Esophagus muscularis mucosa (tissue), 4 donors: ENCODE measurements at places on chromosomes 16 and 17. TPM values are rescaled to one million over a fixed set of nuclear protein-coding genes. Genes with fewer than 3 reads are reported as not detected.
A peak's percentile ranks its signal among the peaks of the same experiment; 100 is the strongest.

GRCh38 chr17:21132428-21132827 is 5.7 kb downstream of the DHRS7B start:
- no peak for DNase-seq
- H3K27me3 ChIP-seq: no peaks in the 10 kb centered on the region
- no peak overlapping the region for H3K27ac ChIP-seq

GRCh38 chr17:37813751-37814150 is 68.9 kb upstream of the HNF1B start:
- DNase-seq: no peak
- H3K4me1 ChIP-seq: no peaks in the 10 kb centered on the region
- no peak overlapping the region for H3K27ac ChIP-seq
- H3K4me3 ChIP-seq: no peak overlapping the region
- no peaks in the 10 kb centered on the region for H3K36me3 ChIP-seq

- no peak overlapping the region for H3K27ac ChIP-seq
- no peak for DNase-seq
- H3K4me1 ChIP-seq: no peaks in the 10 kb centered on the region
- H3K36me3 ChIP-seq: peaks cover 88% of the 10 kb centered on the region
- no peak overlapping the region for H3K4me3 ChIP-seq
These were observed 14.8 kb upstream of the TMED6 start for GRCh38 chr16:69366431-69366830.

- H3K36me3 ChIP-seq: no peaks in the 10 kb centered on the region
- H3K27me3 ChIP-seq: no peaks in the 10 kb centered on the region
- no peak overlapping the region for H3K4me3 ChIP-seq
- peaks cover 43% of the 10 kb centered on the region for H3K4me1 ChIP-seq
- peak overlapping the region; percentile 76 for H3K27ac ChIP-seq
These were observed 111.4 kb downstream of the METRNL start for GRCh38 chr17:83190601-83191387.

- H3K4me3 ChIP-seq: no peak overlapping the region
- no peaks in the 10 kb centered on the region for H3K36me3 ChIP-seq
- H3K27me3 ChIP-seq: no peaks in the 10 kb centered on the region
These were observed 26.1 kb downstream of the RCVRN start for GRCh38 chr17:9878786-9879525.

DNA sequence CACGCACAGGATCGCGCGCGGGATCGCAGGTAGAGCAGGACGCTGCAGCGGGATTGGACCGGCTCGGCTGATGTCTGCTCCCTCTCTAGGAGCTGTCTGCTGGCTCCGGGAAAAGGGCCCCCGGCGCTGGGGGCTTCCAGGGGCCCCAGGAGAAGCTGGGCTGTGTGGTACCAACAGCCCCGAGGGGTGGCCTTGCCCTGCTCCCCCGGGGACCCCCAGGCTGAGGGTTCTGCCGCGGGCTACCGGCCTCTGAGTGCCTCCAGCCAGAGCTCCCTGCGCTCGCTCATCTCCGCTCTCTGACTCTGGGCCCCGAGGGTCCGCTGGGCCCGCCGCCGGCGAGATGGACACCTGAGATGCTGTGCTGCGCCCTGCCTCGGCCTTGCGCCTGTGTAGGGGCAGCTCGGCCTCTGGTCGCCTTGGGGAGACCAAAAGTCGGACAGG is 1.4 kb upstream of the PAQR4 start:
- no peak for DNase-seq
- peaks cover 55% of the 10 kb centered on the region for H3K4me1 ChIP-seq
- no peak overlapping the region for H3K27ac ChIP-seq
- peaks cover 24% of the 10 kb centered on the region for H3K27me3 ChIP-seq
- H3K36me3 ChIP-seq: no peaks in the 10 kb centered on the region
- H3K4me3 ChIP-seq: no peak overlapping the region

DNA sequence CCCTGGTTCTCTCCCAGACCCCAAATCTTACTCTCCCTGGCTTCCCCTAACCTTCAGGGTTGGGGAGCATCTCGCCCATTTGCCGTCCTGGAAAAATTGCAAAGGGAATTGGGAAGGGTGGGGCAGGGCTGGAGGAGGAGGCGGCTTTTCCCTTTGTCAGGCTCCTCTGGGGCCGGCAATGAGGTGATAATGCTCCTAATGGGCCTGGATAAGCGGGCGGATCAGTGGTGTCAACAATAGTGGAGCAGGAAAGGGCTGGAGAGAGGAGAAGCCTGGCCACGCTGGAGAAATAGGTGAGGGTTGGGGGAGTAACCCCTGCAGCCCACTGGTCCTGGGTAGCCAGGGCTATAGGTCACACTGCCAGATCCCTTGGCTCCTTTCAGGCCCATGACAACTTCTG is 12.3 kb downstream of the SCN4A start:
- no peak overlapping the region for H3K27ac ChIP-seq
- H3K4me1 ChIP-seq: peaks cover 35% of the 10 kb centered on the region
- no peak overlapping the region for H3K4me3 ChIP-seq

DNA sequence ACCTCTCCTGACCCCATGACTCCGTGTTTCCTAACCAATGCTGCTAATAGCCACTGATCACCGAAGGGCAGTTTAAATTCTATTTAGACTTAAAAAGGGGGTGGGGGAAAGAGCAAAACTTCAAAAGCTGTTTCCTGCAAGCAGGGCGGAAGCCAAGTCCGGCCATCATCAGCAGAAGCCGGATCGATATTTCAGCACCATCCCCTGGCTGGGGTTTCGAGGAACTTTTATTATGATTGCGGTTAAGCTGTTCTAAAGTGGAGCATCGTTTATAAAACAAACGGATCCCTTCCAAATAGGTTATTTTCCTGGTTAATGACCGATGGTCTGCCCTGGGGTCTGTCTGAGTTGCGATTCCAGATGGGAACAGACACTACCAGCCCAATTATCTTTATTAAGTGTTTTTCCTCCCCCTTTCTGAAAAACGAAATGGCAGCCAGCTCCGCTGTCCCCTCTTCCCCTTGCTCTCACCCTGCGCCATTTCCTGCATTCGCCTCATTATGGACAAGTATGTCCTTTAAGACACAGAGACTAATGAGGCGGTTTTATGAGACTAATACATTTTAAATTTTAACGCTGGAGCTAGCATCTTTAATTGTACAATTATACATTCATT is 76.1 kb upstream of the IRX3 start:
- no peak overlapping the region for H3K27ac ChIP-seq
- H3K36me3 ChIP-seq: no peaks in the 10 kb centered on the region
- no peaks in the 10 kb centered on the region for H3K4me1 ChIP-seq
- no peak for DNase-seq

GRCh38 chr17:16919663-16920627 is 52.0 kb downstream of the TNFRSF13B start:
- no peak for DNase-seq
- no peaks in the 10 kb centered on the region for H3K27me3 ChIP-seq
- H3K4me3 ChIP-seq: no peak overlapping the region
- no peaks in the 10 kb centered on the region for H3K36me3 ChIP-seq
- no peak overlapping the region for H3K27ac ChIP-seq
- H3K4me1 ChIP-seq: no peaks in the 10 kb centered on the region

DNA sequence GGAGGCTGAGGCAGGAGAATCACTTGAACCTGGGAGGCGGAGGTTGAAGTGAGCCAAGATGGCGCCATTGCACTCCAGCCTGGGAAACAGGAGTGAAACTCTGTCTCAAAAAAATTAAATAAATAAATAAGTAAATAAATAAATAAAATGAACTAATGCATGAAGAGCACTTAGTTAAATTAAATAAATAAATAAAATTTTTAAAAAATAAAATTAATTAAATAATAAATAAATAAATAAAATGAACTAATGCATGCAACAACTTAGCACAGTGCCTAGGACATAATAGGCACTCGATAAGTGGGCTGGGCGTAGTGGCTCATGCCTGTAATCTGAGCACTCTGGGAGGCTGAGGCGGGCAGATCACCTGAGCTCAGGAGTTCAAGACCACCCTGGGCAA is 15.6 kb upstream of the CEP20 start:
- H3K27ac ChIP-seq: no peak overlapping the region
- H3K27me3 ChIP-seq: no peaks in the 10 kb centered on the region
- no peak for DNase-seq
- H3K4me1 ChIP-seq: peaks cover 5% of the 10 kb centered on the region

DNA sequence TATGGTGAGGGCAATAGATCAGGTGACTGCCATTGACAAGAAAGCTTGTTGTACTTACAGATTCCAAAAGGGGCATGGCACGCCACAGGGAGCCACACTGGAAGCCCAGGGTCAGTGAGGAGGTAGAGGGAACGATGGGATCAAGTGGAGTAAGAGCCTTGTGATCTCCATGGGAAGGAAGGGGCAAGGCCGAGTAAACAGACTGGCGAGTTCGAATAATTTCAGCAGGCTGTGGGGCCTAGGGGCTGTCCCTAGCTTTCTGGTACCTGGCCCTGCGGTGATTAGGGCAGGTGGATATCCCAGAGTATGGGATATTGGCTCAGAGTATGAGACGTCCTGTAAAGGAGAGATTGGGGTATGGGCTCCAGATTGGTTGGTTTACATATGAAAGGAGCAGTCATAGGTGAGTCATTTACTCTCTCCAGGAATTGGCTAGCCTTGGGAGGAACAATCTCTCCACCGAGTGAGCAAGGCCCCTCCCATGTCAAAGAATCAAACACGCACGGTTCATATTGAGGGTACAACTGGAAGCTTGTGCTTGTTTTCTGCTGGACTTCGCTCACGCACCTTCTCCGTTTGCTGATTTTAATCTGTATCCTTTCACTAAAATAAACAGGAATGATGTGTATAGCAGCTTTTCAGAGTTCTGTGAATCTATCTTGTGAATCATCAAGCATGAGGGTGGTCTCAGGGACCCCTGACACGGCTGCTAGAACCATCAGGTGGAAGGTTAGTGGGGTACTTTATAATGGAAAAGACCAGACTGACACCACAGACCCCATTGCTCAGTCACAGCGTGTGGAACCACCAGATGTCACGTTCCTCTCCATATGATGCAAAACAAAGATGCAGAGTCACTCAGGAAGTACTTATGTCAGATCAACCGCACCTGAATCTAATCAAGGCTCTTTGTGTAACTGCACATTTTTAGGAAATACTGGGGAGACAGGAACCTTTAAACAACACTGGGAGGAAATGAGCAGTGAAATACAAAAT is 27.9 kb downstream of the GABARAPL2 start:
- peaks cover 31% of the 10 kb centered on the region for H3K4me1 ChIP-seq
- peaks cover 15% of the 10 kb centered on the region for H3K36me3 ChIP-seq
- no peak for DNase-seq
- H3K4me3 ChIP-seq: no peak overlapping the region
- H3K27ac ChIP-seq: no peak overlapping the region

- no peak overlapping the region for H3K4me3 ChIP-seq
- no peaks in the 10 kb centered on the region for H3K36me3 ChIP-seq
- H3K27ac ChIP-seq: no peak overlapping the region
- no peaks in the 10 kb centered on the region for H3K4me1 ChIP-seq
These were observed 2.2 kb downstream of the TAT start for GRCh38 chr16:71574702-71575101.

- no peak for DNase-seq
- no peak overlapping the region for H3K27ac ChIP-seq
- H3K27me3 ChIP-seq: no peaks in the 10 kb centered on the region
- no peaks in the 10 kb centered on the region for H3K36me3 ChIP-seq
- H3K4me1 ChIP-seq: no peaks in the 10 kb centered on the region
These were observed 10.5 kb upstream of the METRNL start for GRCh38 chr17:83068641-83069570.

- no peaks in the 10 kb centered on the region for H3K36me3 ChIP-seq
- peaks cover 73% of the 10 kb centered on the region for H3K27me3 ChIP-seq
- no peak overlapping the region for H3K4me3 ChIP-seq
These were observed 13.7 kb upstream of the CD300E start for GRCh38 chr17:74637265-74637664.

- no peaks in the 10 kb centered on the region for H3K27me3 ChIP-seq
- H3K36me3 ChIP-seq: no peaks in the 10 kb centered on the region
- H3K4me1 ChIP-seq: peaks cover 35% of the 10 kb centered on the region
- H3K4me3 ChIP-seq: peak within 1 kb of the TSS; percentile 64
These were observed at the start of gene ADORA2B for GRCh38 chr17:15944759-15945526. Gene ADORA2B, plus strand, starts transcription at chr17:15945130. Its CDS starts 119 bp downstream, at chr17:15945249.

- peak overlapping the region; percentile 79 for H3K4me3 ChIP-seq
- H3K27me3 ChIP-seq: peaks cover 19% of the 10 kb centered on the region
- H3K27ac ChIP-seq: peak overlapping the region; percentile 98
- DNase-seq: no peak
These were observed 1.2 kb downstream of the MYH11 start for GRCh38 chr16:15855704-15856003.

DNA sequence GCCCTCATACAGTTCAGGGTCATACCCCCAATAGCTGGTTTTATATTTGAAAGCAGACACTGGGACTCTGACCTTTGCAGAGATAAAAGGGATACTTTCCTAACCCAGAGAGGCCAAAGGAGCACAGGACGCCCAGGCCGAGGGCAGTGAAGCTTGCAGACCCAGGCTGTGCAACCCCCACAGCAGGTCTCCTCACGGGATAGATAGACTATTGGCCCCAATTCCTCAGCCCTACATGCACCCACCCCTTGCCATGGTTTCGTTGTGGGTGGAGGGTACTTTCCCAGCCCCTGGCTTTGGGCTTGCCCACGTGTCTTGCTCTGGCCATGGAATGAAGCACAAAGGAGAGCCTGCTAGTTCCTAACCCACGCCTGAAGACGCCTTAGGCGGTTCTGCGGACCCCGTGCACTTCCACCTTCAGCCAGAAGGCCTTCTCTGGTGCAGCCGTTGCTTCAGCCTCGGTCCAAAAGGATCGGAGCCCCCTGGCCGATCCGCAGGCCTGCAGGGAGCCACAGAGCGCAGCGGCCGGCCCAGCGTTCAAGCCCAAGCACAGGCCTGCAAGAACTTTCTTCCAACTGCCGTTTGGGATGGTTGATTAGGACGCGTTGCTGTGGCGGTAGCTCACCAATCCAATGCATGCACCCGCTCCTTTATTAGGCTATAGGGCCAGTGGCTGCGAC is 9.8 kb upstream of the BRCA1 start:
- peaks cover 34% of the 10 kb centered on the region for H3K36me3 ChIP-seq
- H3K27ac ChIP-seq: no peak overlapping the region
- H3K4me3 ChIP-seq: no peak overlapping the region
- DNase-seq: no peak
- H3K4me1 ChIP-seq: no peaks in the 10 kb centered on the region

DNA sequence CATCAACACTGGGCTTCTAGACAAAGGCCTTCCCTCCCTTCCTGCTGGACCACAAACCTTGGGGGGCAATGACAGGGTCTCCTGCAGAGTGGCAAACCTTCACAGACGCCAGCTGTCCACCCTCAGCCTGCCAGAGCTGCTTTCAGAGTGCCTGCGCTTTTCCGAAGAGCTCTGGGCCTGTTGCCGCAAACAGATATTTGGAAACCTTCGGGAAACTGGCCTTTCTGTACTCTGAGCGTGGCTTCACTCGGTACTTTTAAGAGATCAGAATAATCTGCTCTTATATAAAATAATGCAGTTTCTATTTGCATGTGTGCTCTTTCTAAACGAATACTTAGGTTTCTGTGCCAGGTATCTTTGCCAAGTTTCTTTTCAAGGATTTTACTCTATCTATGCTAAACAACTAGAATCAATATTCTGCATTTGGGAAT is 152.1 kb upstream of the CHMP6 start:
- H3K4me1 ChIP-seq: no peaks in the 10 kb centered on the region
- no peaks in the 10 kb centered on the region for H3K27me3 ChIP-seq
- no peak for DNase-seq
- H3K36me3 ChIP-seq: peaks cover 8% of the 10 kb centered on the region
- H3K27ac ChIP-seq: no peak overlapping the region
- H3K4me3 ChIP-seq: no peak overlapping the region

GRCh38 chr16:17887963-17888362 is 417.2 kb upstream of the XYLT1 start:
- no peaks in the 10 kb centered on the region for H3K4me1 ChIP-seq
- no peak overlapping the region for H3K4me3 ChIP-seq
- H3K36me3 ChIP-seq: no peaks in the 10 kb centered on the region
- DNase-seq: peak; percentile 8

HASPIN gene
- total RNA-seq: 0.13 TPM

SCNN1B gene
- 1.2 TPM for total RNA-seq

SLFN14 gene
- total RNA-seq: not detected

TMEM11 gene
- total RNA-seq: 24.1 TPM

KRT34 gene
- not detected for total RNA-seq

GAST gene
- total RNA-seq: not detected

CTRB1 gene
- not detected for total RNA-seq

NACA2 gene
- not detected for total RNA-seq

KRTAP4-3 gene
- not detected for total RNA-seq

GLTPD2 gene
- total RNA-seq: not detected
